ENCODE measurements at places on chromosomes 1 and 21. TPM values are rescaled to one million over a fixed set of nuclear protein-coding genes. Genes with fewer than 3 reads are reported as not detected.

Gene REN
- total RNA-seq: 0.29 TPM

Gene AIRE
- total RNA-seq: 0.10 TPM

Gene GOLT1A
- total RNA-seq: not detected

Gene SHE
- not detected for total RNA-seq

DNA sequence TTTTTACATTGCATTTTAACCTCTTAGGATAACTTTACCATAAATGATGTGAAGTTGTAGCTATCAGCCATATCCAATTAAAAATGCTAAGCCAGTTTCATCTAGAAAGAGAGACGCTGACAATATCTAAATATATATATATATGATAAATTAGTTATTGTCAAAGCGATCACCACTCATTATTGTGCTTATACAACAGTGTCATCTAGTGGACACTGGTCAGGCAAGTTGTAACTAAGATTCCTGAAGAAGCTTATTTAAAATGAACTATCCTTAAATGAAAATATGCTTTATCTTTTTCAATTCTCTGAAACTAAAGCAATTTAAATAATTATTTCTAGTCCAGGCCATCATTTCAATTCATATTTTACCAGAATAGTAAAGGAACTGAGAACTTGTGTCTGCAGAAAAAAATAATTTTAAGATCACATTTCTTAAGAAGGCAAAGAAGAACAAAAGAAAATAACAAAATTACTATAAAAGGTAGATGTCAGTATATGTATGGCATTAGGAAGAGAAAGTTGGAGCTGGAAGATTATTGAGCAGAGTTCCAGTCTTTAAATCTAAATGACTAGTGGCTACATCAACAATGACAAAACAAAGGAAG, 193.3 kb upstream of the SNX7 start:
- DNase-seq: peak; percentile 70

DNA sequence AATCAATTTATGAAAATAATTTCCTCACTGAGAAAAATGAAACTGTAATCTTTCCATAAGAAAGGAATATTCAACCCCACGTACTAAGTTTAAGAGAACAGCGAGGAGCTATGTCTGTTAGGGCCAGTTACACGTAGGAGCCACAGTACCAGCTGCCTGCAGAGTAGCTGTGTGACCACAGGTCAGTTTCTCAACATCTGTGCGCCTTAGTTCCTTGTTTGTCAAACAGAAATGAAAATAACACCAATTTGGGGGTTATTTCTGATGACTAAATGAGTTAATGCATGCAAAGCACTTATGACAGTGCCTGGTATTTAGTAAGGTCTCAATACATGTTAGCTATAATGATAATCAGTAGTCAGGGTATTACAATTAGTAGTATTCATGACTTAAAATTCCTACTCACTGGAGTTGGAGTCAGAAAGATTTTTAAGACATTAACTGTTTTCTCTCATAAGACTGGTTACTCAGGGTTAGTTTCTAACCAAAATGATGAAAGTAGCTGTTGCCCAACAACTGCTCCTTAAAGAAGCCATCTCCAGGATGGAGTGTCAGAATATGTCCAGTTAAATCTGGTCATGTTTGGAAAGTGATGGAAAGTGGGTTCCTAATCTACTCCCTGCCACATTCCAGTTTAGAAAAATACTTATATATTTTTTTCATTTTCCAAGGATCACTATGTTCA, 85.8 kb upstream of the ZNF648 start:
- no peak for DNase-seq

DNA sequence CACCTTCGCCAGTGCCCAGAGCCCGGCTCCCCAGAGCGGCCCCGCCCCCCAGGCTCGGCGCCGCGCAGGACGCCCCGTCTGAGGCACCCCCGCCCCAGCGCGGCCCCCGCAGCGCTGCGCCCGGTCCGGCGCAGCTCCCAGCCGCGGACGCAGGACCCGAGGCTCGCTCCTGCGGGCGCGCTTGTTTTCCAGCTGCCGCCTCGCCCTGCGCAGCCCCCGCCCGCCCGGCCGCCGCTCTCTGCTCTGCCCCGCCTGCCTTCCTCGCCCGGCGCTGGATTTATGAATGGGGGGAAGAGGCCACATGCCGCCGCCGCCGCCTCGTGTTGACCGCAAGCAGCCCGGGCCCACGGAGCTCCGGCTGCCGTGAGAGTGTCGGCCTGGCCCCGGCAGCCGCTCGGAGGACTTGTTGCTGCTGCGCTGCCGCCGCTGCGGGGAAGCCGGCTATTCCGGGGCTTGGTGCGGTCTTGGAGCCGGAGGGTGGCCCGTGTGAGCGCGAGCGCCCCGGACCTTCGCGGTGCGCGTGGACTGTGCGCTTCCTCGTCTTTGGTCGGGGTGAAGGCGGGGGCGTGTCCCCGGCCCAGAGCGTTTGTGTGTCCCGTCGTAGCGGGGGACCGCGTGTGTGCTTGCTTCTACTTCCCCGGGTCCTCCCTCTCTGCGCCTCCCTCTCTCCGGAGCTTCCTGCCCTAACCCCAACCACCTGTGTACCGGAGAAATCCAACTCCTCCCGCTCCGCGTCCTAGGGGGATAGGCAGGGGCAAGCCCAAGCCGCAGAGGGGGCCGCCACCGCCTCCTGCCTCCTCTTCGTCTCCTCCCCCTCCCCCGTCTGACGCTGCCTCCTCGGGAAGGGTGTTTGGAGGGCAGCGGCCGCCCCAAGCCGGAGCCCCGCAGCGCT, 736 bp downstream of the KCNC4 start:
- DNase-seq: peak; percentile 36

GRCh38 chr1:50566405-50566804, 143.2 kb upstream of the DMRTA2 start:
- DNase-seq: no peak

DNA sequence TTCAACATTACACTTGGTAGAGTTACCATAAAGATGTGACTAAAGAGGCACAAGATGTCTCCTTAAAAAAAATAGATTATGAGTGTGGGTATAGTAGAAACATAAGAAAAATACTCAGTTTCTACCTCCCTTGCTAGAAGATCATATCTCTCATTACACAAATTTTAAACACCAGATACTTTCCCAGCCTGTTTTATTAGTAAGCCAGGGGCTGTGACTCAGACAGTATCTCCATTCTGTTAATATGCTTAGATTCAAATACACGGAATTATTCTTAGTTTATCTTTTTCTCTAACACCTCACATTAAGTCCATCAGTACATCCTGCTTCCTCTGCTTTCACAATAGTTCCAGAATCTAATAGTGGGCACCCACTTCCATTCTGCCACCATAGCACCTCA, 561.8 kb upstream of the ADAMTS5 start:
- DNase-seq: no peak

Data from RPMI7951 (cell line).